ENCODE measurements at places on chromosomes 2 and 18.

DNA sequence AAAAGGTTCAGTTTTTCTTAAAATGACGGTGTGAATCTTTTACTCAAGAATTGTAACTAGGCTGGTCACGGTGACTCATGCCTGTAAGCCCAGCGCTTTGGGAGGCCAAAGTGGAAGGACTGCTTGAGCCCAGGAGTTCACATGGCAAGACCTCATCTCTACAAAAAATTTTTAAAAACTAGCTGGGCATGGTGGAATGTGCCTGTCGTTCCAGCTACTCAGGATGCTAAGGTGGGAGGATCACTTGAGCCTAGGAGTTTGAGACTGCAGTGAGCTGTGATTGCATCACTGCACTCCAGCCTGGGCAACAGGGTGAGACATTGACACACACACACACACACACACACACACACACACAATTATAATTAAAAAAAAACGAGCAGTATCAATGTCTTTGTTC, 369.8 kb downstream of the DPP10 start:
- no peaks in the 10 kb centered on the region for H3K27me3 ChIP-seq
- no peaks in the 10 kb centered on the region for H3K36me3 ChIP-seq
- no peaks in the 10 kb centered on the region for H3K4me1 ChIP-seq
- H3K27ac ChIP-seq: no peak overlapping the region
- DNase-seq: no peak

DNA sequence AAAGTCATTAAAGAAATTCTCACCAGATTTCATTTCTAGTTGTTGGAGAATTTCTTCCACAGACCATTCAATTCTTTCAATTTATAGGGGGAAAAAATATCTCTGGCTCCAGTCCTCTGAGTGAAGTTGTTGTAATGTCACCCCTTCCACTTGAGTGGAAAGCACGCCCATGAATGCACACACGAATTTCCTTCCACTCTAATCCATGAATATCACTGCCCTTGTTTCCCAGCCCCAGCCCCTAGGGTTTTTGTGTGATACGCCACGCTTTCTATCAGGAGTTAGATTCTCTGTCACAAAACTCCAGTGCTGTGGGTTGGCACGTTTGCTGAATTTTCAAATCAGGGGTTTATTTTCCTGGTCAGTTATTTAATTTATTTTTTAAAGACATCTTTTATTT, 38.1 kb downstream of the CDCA7 start:
- H3K27me3 ChIP-seq: peaks cover 7% of the 10 kb centered on the region
- no peak overlapping the region for H3K4me3 ChIP-seq
- no peak overlapping the region for H3K27ac ChIP-seq
- no peaks in the 10 kb centered on the region for H3K4me1 ChIP-seq

DNA sequence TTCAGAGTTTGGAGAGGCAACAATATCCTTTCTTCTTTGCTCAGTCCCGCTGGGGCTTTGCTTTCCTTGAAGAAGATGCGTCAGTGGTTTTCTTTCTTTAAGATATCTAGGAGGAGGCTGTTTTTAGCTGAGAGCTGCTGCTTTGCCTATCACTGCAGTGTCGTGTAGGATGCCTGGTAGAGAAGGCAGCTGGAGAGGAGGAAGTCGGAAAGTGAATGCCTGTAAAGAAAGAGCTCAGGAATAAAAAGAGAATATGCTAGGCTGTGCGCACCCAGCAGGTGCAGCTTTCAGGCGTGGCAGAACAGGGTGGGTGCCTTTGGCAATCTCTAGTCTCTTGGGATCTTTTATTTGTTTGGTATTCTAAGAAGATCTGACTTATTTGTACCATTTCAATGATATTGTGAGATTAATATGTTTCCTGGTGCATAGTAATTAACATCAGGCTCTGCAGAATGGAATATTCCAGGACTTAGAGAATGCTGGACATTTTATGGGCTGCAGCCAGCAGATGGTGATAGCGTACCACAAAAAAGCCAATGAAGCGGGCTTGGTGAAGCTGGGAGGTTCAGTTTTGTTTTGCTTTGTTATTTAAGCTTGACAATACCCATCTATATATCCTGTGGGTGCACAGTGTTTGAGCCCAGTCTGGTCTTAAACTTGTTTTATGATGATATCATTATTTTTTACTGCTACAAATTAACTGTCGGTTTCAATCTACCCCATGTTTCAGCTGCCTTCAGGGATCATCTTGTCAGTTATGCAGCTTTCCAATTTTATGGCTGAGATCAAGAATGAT, 34.9 kb downstream of the CAVIN2 start:
- H3K4me3 ChIP-seq: no peak overlapping the region
- no peaks in the 10 kb centered on the region for H3K4me1 ChIP-seq
- no peak for DNase-seq
- H3K27me3 ChIP-seq: no peaks in the 10 kb centered on the region
- no peak overlapping the region for H3K27ac ChIP-seq

- H3K4me3 ChIP-seq: no peak overlapping the region
- H3K27ac ChIP-seq: no peak overlapping the region
- H3K36me3 ChIP-seq: no peaks in the 10 kb centered on the region
- no peaks in the 10 kb centered on the region for H3K4me1 ChIP-seq
Observed at GRCh38 chr2:25551316-25551715, 122.1 kb downstream of the DTNB start.

- H3K27ac ChIP-seq: no peak overlapping the region
- no peaks in the 10 kb centered on the region for H3K27me3 ChIP-seq
- DNase-seq: no peak
- H3K4me3 ChIP-seq: no peak overlapping the region
Observed at GRCh38 chr2:218393750-218394290, 5.8 kb upstream of the CTDSP1 start.

GRCh38 chr2:176566961-176567360, 297.7 kb downstream of the MTX2 start:
- DNase-seq: no peak
- no peak overlapping the region for H3K4me3 ChIP-seq
- H3K4me1 ChIP-seq: no peaks in the 10 kb centered on the region
- no peak overlapping the region for H3K27ac ChIP-seq

GRCh38 chr2:122114421-122114820, 359.0 kb downstream of the TSN start:
- no peak overlapping the region for H3K4me3 ChIP-seq

- H3K4me3 ChIP-seq: no peak overlapping the region
- H3K36me3 ChIP-seq: no peaks in the 10 kb centered on the region
- no peaks in the 10 kb centered on the region for H3K27me3 ChIP-seq
- H3K4me1 ChIP-seq: no peaks in the 10 kb centered on the region
- no peak overlapping the region for H3K27ac ChIP-seq
Observed at GRCh38 chr2:58862244-58862643, 621.1 kb upstream of the FANCL start.

GRCh38 chr2:184551626-184552025, 46.7 kb upstream of the ZNF804A start:
- no peaks in the 10 kb centered on the region for H3K36me3 ChIP-seq
- no peak for DNase-seq
- H3K27me3 ChIP-seq: no peaks in the 10 kb centered on the region
- H3K4me1 ChIP-seq: no peaks in the 10 kb centered on the region
- H3K27ac ChIP-seq: no peak overlapping the region

- no peaks in the 10 kb centered on the region for H3K27me3 ChIP-seq
- peaks cover 10% of the 10 kb centered on the region for H3K36me3 ChIP-seq
- H3K4me3 ChIP-seq: no peak overlapping the region
- H3K27ac ChIP-seq: peak overlapping the region; percentile 22
- DNase-seq: no peak
- peaks cover 37% of the 10 kb centered on the region for H3K4me1 ChIP-seq
Observed at GRCh38 chr2:189569295-189569910, 11.2 kb downstream of the SLC40A1 start.

- H3K27ac ChIP-seq: no peak overlapping the region
- H3K36me3 ChIP-seq: no peaks in the 10 kb centered on the region
- peaks cover 4% of the 10 kb centered on the region for H3K4me1 ChIP-seq
- no peak for DNase-seq
- no peaks in the 10 kb centered on the region for H3K27me3 ChIP-seq
- H3K4me3 ChIP-seq: no peak overlapping the region
Observed at GRCh38 chr2:196341277-196341841, 170.0 kb upstream of the STK17B start.

GRCh38 chr18:41113885-41114482, 841.0 kb upstream of the PIK3C3 start:
- H3K4me1 ChIP-seq: no peaks in the 10 kb centered on the region
- no peaks in the 10 kb centered on the region for H3K36me3 ChIP-seq
- H3K27me3 ChIP-seq: no peaks in the 10 kb centered on the region
- H3K4me3 ChIP-seq: no peak overlapping the region
- no peak for DNase-seq

GRCh38 chr2:116810071-116810470, 1004.4 kb upstream of the DDX18 start:
- no peak overlapping the region for H3K4me3 ChIP-seq
- H3K4me1 ChIP-seq: no peaks in the 10 kb centered on the region
- no peak overlapping the region for H3K27ac ChIP-seq
- no peaks in the 10 kb centered on the region for H3K36me3 ChIP-seq
- no peaks in the 10 kb centered on the region for H3K27me3 ChIP-seq

DNA sequence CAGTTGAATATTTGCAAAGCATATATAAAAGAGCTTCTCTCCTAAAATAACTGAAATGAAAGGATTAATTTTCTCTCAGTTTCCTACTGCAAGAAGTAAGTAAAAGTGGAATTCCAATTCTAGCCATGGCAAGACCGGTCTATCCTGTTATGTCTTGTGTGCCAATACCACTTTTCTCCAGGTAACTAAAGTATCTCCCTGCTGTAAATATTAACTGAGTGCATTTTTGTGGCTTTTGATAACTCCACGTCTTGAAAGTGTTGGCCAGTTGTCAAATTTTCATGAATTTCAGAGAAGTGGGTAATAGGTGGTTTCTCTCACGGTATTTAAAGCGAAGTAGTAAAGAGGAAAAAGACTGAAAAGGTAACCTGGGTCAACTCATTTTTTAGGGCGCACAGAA, 225.9 kb downstream of the NEDD4L start:
- no peak overlapping the region for H3K4me3 ChIP-seq
- no peak for DNase-seq
- no peak overlapping the region for H3K27ac ChIP-seq
- H3K36me3 ChIP-seq: no peaks in the 10 kb centered on the region
- H3K27me3 ChIP-seq: no peaks in the 10 kb centered on the region

- no peaks in the 10 kb centered on the region for H3K4me1 ChIP-seq
- no peaks in the 10 kb centered on the region for H3K27me3 ChIP-seq
- no peaks in the 10 kb centered on the region for H3K36me3 ChIP-seq
Observed at GRCh38 chr2:72937356-72937669, 20.0 kb downstream of the EMX1 start.

DNA sequence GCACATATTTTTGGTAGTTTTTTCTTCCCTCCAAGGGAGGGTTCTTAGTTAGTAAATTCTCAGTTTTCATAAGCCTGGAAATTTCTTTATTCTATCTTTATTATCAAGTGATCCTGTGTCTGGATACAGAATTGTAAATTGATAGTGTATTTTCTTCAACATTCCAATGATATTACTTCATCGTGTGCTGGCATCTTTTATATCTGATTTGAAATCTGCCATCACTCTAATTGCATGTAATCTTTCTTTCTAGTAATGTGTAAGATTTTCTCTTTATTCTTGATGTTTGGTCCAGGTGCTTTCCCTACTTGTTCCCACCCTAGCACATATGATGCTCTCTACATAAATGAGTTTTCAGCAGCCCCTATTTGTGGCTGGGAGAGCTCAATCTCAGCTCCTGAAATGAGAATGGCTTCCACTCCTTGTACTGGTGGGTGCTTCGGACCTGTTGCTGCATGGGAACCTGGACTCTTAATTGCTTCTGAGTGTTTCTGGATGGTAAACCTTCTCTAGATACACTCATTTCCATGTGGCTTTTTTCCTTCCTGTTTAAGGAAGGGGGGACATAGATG, 102.7 kb downstream of the SMIM21 start:
- no peak overlapping the region for H3K4me3 ChIP-seq
- no peak overlapping the region for H3K27ac ChIP-seq
- H3K4me1 ChIP-seq: no peaks in the 10 kb centered on the region
- H3K36me3 ChIP-seq: no peaks in the 10 kb centered on the region
- no peak for DNase-seq
- no peaks in the 10 kb centered on the region for H3K27me3 ChIP-seq

DNA sequence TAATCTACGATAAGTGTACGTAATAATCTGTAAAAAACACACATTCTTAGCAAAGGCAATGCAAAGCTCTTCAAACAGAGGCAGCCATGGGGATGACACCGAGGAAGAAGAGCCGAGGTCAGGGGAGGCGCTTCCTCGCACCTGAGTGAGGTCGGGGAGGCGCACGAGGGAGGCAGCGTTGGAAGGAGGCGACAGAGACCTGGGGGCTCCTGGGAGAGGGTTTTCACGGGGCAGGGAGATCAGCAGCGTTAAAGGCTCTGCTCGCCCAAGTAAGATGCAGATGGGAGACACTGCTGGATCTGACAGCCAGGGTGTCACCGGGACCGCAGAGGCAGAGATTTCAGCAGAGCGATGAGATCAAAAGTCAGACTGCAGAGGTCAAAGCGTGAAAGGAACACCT, 143.1 kb downstream of the L3MBTL4 start:
- H3K27me3 ChIP-seq: no peaks in the 10 kb centered on the region
- H3K36me3 ChIP-seq: no peaks in the 10 kb centered on the region
- H3K27ac ChIP-seq: no peak overlapping the region
- no peak overlapping the region for H3K4me3 ChIP-seq
- no peaks in the 10 kb centered on the region for H3K4me1 ChIP-seq

DNA sequence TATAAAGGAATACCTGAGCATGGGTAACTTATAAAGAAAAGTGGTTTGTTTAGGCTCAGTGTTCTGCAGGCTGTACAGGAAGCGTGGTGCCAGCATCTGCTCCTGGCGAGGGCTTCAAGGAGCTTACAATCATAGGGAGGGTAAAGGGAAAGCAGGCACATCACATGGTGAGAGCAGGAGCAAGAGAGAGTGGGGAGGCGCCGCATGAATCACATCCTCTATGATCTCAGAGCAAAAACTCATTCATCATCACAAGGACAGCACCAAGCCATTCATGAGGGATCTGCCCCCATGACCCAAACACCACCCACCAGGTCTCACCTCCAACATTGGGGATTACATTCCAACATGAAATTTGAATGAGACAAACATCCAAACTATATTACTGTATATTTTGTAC, 32.5 kb downstream of the R3HDM1 start:
- H3K36me3 ChIP-seq: no peaks in the 10 kb centered on the region
- H3K4me3 ChIP-seq: no peak overlapping the region
- DNase-seq: no peak
- H3K27ac ChIP-seq: no peak overlapping the region
- no peaks in the 10 kb centered on the region for H3K4me1 ChIP-seq
- H3K27me3 ChIP-seq: no peaks in the 10 kb centered on the region

Measured in CD4-positive, alpha-beta memory T cell (primary cell).